A172 (cell line): ENCODE measurements at places on chromosomes 1 and 21.

- no peak for DNase-seq
Measured at GRCh38 chr1:53951697-53952096, 5.5 kb downstream of the LRRC42 start.

GRCh38 chr1:113684153-113684541, 75.1 kb downstream of the PHTF1 start:
- no peak for DNase-seq

- no peak for DNase-seq
Measured at GRCh38 chr1:240539769-240540414, 72.1 kb downstream of the GREM2 start.

- peak; percentile 67 for DNase-seq
Measured at GRCh38 chr1:17527036-17527914, 12.2 kb upstream of the ARHGEF10L start.

DNA sequence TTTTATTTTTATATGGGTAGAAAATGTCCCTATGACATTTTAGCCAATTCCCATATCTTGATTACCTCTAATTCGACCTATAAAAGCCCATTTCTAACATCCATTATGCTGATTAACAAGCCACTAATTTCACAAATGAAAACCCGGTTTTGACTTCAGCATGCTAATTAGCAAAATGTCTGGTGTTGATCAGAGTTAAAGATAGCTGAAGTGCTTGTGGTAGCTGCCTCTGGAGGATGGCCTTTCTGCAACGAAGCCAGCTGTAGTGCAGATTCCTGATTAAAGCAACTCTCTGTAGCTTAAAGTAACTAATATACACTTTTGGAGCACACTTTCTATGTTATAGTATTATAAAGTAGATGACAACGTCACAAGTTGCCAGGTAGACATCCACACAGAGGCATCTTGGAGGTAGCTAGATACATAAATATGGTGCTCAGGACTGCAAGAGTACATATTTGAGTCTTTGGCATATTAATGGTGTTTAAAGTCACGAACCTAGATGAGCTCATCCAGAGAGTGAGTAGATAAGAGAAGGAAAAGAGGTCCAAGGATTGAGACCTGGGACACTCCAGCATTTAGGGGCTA, 239.5 kb downstream of the BRINP2 start:
- DNase-seq = no peak

DNA sequence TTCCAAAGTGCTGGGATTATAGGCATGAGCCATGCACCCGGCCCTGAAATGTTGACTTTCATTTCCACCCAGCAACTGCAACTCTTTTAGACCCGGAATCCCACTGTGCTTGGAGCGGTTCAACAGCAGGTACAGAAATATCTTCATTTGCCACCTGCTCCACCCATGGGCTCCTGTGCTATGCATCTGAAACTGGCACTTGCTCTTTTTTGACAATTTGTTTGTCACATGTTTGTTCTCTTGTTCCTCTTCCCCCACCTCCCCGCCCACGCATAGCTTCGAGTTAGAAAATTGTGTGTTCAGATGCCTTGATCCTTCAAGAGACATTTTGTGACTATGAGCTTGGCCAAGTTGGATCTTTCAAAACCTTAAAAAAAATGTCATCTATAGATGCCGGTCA, 2.4 kb upstream of the IFNLR1 start:
- no peak for DNase-seq

GRCh38 chr1:24939040-24939674, 9.1 kb upstream of the RUNX3 start:
- DNase-seq = no peak

DNA sequence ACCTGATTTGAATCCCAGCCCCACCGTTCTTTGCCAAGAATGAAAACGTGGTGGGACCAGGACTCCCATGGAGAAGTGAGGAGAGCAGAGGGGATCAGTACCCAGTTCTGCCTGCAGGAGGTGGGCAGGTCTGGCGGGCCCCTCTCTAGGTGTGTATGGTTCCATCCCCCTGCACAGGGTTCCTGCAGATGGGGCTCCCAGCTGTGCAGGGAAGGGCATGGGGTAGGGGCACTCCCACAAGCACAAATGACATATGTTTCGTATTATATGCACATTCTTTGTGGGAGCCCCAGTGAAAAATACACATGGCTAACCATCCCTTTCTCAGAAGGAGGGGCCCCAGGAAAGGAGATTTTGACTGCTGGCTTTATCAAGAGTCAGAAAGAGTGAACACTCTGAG, 144.6 kb downstream of the PLPP3 start:
- no peak for DNase-seq

- DNase-seq = no peak
Measured at GRCh38 chr1:11525516-11525915, 46.6 kb downstream of the DISP3 start.

GRCh38 chr1:229410692-229411433, 23.0 kb downstream of the ACTA1 start:
- DNase-seq = peak; percentile 97

DNA sequence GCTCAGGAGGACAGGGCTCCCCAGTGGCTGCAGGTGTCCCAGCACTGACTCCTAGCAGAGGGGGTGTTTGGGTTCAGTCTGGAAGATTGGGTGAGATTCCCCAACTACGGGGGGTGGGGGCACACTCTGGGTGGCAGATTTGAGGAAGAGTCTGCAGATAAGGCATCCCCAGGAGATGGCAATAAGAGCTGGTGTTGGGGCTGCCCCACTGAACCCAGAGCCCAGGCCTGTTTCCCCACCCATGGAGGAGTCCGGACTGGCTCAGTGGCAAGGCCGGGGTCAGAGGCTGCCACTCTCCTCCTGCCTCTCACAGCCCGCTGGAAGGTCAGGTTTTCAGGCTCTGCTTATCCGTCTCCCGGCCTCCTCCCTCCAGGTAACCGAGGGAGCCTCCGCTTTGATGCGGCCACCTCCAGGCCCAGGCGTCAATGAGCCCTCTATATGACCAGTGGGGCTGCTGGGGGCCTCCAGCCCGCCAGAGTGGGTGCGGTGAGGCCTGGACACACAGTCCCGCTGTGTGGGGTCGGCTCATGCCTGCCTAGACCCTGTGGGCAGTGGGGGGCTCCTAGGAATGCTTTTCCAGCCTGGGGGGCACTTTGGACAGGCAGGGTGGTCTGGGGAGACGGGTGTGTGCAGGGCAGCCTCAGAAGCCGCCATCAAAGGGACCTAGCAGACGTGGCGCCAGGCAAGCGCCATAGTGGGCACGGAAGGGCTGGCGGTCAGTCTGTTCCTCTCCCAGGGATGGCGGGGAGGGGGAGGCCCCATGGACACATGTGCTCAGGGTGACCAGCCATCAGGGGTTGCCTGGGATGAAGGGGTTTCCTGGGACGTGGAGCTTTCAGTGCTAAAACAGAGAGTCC, 28.9 kb upstream of the RUNX3 start:
- DNase-seq = no peak

DNA sequence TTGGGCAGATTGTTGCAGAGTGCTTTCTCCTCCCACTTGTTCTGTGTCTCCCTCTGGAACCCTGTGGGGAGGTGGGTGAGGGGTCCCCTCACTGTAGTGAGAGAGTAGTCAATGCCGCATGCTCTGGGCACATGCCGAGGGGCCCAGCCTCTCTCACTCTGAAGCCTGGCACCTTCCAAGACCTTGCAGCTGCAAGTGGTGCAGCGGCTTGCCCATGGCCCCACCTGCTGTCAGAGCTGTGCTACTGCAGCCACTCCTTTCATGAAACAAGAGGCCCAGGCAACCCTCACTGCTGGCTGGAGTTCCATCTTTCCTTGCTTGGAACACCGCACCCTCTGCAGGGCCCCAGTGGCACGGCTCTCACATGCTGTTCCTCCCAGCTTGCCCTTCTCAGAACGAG, 58.4 kb upstream of the COL6A1 start:
- peak; percentile 46 for DNase-seq

GRCh38 chr1:226632169-226632879, 83.8 kb downstream of the STUM start:
- no peak for DNase-seq

- peak; percentile 57 for DNase-seq
Measured at GRCh38 chr1:202279806-202280205, 61.9 kb downstream of the UBE2T start.

DNA sequence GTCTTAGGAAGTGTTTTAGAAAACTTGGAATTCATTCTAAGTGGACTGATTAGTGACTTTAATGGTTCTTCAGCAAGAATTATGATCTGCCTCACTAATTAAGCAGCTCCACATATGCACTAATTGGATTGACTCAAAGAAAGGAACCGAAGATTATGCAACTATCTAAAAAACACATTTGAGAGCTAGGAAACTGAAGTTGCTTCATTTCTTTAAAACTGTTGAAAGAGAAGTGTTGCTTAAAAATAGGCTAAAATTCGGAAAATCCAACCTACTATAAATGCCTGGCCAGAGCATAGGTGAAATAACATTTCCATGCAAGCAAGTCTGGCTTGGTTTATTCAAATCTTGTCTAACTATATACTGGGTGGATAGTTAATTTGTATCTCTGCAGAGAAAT, 502.9 kb upstream of the ZRANB2 start:
- no peak for DNase-seq

- DNase-seq = no peak
Measured at GRCh38 chr1:233607252-233608119, 6.4 kb upstream of the KCNK1 start.

GRCh38 chr1:193143285-193143684, 21.5 kb downstream of the CDC73 start:
- peak; percentile 22 for DNase-seq

DNA sequence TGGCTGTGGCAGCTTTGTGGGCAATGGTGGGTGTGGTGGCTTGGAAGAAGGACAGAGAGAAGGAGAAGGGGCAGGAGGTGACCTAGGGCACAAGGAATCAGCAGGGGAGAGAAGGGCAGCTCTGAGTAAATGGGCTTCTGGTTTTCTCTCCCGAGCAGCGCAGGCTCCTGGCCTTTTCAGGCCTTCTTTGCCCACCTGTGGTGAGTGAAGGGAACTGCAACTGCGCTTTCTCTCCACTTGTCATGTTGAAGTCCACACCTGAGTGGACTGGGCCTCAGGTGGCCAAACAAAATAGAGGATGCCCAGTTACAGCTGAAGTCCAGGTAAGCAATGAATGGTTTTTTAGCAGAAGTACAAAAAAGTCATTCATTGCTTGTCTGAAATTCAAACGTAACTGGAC, 29.4 kb upstream of the KCNA10 start:
- DNase-seq = peak; percentile 25

DNA sequence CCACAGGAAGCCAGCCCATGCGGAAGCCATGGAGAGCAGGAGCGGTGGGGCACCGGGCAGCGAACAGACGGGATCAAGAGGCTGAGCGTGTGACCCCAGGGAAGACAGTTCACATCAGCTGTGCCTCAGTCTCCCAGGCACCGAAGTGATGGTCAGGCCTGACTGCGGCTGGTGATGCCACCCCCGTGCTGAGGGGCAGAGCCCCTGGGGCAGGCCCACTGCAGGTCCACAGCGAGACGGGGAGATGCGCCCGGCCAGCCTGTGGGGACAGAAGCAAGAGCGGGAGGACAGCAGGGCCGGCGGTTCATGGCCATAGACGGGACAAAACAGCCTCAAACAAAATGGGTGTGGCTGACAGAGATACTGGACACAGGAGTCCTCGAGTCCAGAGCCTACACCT, 93.8 kb downstream of the RIPK4 start:
- no peak for DNase-seq

- DNase-seq = no peak
Measured at GRCh38 chr1:3304246-3304645, 150.2 kb upstream of the ARHGEF16 start.

GRCh38 chr1:26218906-26219494, 15.0 kb upstream of the CEP85 start:
- peak; percentile 21 for DNase-seq

DNA sequence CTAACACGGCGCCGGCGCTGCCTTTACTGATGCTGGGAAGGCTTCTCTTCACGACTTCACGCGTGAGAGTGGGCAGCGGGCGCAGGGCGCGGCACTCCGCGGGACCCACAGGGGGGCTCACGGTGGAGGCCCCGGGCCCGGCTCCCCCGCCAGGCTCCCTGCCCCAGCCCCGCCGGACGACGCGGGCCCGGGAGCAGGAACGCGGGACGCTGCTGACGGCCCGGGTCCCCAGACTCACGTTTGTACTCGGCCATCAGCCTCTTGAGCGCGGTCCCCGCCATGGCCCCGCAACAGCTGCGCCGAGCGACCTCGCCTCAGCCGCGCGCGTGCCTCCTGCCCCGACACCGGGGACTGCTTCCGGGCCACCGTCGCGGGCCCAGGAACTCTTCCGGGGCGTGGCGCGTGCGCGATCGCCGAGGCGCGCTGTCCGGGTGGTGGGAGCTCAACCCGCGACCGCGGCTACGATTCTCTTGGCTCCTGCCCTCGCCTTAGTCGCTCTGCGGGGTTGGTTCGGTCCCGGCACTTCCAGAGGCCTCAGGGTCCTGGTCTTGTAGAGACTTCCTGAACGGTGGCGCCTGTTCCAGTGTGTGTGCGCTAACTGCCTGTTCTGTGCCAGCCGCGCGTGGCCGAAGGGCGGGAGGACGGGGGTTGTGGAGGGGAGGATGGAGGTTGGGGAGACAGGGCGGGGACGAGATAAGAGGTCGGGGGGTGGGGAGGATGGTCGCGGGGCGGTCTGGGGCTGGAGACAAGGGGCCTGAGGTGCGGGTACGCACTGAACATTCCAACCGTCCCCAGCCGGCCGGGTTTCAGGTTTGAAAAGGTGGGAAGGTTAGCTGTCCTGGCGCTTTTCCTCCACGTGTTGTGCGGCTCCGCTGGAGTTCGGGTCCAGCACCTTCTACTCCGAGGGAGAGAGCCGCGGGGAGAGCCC, at the start of gene UBE2G2:
Gene UBE2G2, minus strand, starts transcription at position 353 of the 928 bp plus-strand sequence. Its CDS starts 72 bp downstream, at position 281.
- DNase-seq = peak; percentile 68

GRCh38 chr1:88802404-88802803, 89.0 kb downstream of the GTF2B start:
- no peak for DNase-seq

DNA sequence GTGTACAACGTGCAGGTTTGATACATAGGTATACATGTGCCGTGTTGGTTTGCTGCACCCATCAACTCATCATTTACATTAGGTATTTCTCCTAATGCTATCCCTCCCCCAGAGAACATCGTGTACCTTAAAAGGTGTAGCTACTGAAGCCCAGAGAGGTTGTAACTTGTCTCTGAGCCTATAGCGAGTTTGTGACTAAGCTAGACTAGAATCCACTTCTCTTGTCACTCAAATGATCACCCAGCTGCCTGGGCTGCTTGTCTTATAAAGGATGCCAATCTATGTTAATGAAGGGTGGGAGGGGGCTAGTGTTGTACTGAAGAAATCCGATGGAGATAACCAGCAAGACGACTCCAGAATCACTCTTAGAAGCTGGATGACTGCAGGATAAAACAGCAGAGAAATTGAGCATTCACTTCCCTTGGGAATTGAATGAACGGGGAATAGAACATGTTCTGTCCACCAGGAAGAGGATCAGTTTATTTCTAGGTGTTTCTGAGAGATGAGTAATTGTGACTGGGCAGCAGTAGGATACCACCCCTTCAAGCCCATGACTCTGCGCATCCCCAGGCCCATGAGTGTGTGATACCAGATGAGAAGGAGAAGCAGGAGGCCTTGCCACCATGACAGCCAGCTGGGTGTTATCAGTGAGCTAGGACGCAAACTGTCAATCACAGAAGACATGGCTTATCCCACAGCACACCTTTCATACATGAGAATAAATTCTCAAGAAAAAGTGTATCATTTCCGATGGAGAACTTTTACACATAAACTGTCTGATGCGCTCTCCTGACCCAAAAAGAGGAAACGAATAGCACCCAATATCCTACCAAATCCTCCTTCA, 390.4 kb downstream of the NTNG1 start:
- no peak for DNase-seq
